ENCODE measurements at places on chromosomes 12 and 14.

GRCh38 chr14:103523575-103523954 lies 935 bp upstream of the CKB start:
- no peak for DNase-seq

DNA sequence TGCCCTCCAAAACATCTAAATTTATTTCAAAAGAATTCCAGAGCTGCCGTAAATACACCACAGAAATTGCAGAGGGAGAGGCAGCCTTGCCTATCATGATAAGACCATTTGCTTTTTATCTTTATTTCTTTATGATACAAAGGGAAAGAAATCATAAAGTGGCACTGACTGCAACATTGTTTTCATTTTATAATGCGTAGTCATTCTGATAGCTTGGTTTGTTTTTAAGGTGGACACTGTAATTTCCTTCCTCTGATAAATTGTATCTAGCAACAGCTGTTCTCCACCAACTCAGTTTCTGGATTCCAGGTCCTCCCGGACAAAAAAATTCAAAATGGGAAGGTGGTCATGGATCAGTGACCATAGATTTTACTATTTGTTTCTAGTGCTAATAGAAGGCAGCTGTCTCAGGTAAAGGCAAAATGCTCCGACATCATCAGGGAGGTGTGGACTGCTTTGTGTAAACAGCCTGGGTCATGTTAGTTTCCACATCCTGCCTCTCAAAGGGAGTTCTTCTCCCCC lies 623 bp upstream of the TSPAN8 start:
- no peak for DNase-seq

GRCh38 chr12:116838365-116838764 lies 42.9 kb downstream of the HRK start:
- DNase-seq = no peak

- DNase-seq = peak; percentile 40
Measured at GRCh38 chr14:76810953-76811400, 1.7 kb downstream of the ANGEL1 start.

- DNase-seq = no peak
Measured at GRCh38 chr12:5513406-5513805, 81.5 kb downstream of the NTF3 start.

- DNase-seq = no peak
Measured at GRCh38 chr12:56317675-56318074, 1.9 kb upstream of the CNPY2 start.

DNA sequence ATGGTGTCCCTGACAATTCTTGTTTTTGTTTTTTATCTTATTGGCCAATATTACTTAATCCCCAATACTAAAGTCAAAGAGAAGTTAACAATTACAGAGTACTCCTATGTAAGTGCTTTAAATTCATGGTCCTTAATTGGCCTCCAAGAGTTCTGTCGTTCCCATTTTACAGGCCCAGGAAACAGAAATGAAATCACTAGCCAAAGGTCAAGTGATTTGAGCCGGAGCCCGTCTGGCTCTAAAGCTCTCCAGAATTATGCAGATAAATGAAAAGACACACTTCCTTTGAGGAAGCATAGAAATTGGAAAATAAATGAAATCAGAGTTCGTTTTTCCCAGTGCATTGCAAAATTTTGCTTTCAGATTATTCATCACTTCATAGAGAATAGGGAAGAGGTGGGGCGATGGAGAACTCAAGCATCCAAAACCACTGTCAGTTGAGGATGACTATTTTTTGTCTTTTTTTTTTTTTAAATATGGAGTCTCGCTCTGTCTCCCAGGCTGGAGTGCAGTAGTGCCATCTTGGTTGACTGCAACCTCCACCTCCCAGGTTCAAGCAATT lies 78.5 kb downstream of the MAP1LC3B2 start:
- DNase-seq = no peak

DNA sequence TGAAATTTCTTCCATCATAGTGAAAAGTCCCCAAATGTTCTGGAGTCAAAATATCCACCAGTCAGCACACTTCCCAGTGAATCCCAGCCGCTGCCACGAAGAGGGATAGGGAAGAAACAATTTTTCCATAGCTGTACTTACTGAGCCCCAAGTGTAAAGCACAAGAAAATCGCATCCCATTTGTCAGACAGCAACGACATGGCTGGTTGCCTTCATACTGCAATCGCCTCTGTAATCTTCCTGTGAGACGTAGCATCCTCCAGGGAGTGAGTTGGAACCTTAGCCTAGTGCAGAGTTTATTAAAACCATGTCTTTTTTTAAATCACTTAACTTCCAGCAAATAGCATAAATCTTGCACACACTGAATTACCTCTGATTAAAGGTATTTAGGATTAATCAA lies 56.8 kb downstream of the GNG2 start:
- no peak for DNase-seq

DNA sequence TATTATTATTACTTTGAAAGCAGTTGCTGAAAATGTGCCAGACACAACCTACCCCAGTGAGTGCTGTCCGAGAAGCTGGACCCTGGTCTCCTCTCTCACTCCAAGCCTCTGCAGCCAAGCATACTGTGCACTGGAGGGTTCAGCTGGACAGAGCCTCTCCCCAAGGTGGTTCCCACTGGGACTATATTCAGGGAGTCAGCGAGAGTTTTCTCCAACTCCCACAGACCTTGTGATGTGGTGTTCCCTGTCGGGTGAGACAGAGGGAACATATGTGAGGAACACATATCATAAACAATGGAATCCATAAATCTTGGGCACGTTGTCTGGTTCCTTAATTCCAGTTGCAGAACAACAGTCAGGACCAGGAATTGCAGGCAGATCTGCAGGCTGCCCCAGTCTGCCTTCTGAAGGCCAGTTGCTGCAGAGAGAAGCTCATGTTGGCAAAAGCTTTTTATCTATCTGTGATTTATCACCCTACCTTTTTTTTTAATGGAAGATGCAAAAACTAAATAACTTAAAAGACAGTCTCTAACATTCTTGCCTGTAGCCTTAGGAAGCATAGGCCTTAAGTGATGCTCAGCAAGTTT lies 619.8 kb upstream of the TBX3 start:
- no peak for DNase-seq

- DNase-seq = no peak
Measured at GRCh38 chr12:130831876-130832405, 7.1 kb downstream of the STX2 start.

DNA sequence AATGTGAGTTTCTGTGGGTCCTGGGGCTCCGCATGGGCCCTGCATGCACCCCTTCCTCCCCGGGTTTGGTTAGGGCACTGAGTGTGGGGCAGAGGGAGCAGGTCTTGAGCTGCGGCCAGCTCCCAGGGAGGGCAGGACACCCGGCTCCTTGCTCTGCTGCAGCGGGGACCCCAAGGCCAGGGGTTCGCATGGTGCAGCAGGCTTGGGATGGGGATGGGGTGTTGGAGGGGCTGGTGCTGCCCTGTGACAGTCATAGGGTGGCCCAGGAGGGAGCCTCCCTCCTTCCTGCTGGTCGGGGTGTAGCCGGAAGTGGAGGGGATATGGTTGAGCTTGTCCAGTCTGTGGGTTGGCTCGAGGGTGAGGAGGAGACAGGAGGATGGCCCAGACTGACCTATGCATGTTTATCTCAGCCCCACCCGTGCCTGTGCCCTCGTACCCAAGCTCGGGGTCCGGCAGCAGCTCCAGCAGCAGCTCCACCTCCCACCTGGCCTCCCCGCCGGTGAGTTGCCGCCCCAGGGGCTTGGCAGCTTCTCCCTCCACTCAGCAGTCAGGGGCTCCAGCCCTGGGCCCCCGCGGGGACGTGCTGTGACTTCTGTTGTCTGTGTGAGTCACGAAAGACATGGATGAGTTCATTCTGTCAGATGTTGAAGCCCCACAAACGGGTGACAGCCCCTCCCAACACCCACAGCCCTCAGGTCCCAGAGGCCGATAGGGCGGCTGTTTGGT lies 16.0 kb downstream of the ULK1 start:
- DNase-seq = no peak

DNA sequence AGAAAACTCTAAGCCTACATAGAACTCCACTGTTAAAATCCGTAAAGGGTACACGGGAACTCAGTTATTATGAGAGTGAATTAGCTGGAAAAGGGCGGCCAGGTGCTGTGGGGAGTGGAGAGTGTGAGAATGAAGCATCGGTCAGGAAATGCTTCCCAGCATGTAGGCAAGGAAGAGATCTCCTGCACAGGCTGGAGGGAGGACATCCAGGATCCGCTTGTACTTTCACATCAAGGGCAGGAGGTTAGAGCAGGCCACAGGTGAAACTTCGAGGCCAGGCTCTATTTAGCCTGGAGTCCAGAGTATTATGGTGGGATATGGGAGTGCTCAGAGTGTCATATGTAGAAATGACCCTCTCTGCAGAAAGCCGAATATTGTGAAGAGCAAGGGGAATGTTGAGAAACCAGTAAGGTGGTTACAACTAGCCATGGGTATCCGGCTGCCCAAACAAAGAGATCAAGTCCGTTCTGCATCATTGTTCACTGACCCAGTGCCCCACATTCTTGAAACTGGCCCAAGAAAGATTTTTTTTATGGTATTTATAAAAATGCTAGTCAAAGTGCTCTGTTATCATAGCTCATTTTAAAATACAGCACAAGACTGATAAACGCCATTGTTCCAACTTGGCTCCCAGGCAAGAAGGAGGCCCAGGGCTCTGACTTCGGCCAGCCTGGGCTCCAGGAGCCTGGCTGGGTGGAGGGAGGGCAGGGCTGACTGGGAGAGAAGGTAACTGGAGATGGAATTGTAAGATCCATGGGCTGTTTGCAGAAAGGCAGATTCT lies 79.4 kb upstream of the HIF1A start:
- DNase-seq = no peak

GRCh38 chr12:55703288-55703687 lies 4.4 kb downstream of the ITGA7 start:
- DNase-seq = no peak

GRCh38 chr12:49253033-49253623 lies 11.8 kb upstream of the TUBA1C start:
- no peak for DNase-seq

GRCh38 chr12:53500142-53500775 lies 824 bp upstream of the TARBP2 start:
- no peak for DNase-seq

DNA sequence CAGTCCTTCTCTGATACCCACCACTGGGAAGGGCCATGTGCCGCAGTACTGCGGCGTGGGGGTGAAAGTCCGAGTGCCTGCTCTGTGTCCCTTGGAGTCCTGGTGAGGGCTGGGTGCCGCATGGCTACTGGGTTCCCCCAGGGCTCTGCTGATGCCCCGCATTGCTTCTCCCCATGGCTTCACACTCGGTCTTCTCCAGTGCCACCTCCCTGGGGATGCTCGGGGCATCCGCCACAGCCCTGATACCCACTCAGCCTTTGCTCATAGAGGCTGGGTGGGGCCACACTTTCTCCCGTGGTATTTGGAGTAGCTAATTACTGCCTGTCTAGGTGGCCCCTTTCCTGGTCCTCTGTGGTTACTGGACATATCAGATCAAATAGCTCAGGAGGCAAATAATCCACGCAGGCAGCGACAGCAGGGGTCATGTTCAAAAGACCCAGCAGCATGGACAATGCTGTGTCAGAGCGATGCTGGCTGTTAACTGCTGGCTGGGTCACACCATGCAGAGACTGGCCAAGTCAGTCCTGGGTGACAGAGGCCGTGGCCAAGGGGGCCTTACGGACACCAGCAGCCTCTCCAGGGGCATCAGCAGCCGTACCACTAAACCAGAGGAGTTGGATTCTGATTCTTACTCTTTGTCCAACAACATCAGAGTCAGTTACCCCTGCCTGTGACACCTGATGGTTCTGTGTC lies 106.5 kb downstream of the ADGRD1 start:
- no peak for DNase-seq

DNA sequence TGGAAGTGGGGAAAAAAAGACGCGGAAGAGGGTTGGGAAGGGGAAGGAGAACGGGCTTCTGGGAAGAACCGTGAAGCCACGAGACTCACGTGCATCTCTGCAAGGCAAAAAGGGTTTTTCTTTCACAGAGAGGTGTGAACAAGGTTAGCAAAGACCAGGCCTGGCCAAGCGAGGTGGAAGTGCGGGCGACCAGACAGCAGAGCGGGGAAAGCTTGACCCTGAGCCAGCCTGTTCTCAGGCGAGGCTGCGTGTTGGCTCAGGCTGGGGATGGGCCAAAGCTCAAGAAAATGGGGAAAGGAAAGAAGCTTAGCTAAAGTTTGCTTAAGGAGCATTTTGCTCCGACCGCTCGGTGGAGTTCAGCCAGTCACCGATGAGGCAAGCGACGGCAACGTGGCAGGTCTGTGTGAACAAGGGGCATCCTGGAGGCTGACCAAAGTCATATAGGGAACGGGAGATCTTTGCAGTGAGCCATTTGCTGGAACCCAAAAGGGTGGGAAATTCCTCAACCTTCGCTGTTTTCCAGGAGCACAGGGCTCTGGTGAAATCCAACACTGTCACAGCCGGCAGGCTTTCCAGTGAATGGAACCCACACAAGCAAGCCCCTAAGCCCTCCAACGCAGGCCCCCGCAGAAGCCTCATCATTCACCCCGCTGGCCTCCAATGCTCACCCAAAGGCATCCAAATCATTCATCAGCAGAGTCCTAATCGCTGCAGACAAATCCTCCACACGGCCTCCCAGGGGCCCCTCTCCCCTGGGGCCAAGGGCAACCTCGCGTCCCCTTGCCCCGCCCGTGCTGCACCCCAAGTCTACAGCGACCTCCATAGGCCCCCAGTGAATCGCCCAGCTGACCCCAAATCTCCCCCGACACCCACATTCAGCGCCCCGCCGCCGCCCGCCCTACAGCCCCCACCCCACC lies 754 bp downstream of the ZNF605 start:
- no peak for DNase-seq

GRCh38 chr12:54306925-54307741 lies 6.3 kb upstream of the NFE2 start:
- DNase-seq = no peak

DNA sequence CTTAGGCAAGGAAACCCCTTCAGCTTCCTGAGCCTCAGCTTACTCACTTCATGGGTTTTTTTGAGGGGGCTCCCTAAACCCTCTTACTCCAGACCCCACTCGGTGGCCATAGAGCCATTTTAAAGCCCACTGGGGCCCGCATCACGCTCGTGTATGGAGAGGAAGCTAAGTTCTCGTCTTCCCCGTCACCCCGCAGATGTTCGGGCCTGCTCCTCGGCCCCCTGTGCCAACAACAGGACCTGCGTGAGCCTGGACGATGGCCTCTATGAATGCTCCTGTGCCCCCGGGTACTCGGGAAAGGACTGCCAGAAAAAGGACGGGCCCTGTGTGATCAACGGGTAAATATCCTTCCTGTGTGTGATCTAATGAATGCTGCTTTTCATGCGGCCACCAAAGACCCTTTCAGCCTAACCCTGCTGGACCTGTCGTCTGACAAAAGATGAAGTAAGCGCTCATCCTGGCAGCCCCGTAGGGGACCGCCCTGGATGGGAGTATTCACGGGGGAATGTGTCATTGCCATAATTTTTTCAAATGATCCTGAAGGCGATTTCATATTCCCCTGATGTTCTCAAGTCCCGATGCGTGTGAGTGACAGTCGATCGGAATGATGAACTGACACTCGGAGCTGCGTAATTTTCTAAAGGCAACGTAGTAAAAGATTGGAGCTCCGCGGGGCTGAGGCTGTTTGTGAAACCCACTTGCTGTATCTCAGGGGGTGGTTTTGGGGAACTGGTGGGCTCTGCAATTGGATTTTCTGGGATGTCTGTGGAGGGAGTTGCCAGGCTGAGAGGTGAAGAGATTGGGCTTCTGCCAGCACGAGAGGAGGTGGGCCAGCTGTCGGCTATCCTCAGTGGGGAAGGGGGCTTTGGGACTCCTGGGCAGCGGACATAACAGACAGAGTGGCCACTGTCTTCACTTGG lies 5.4 kb downstream of the DLK1 start:
- no peak for DNase-seq
